ENCODE measurements at places on chromosomes 11 and 22. TPM values are rescaled to one million over a fixed set of nuclear protein-coding genes. Genes with fewer than 3 reads are reported as not detected.

- no peak for DNase-seq
These were observed 81.5 kb downstream of the TRMU start for GRCh38 chr22:46416891-46417580.

ST13 gene
- polyA plus RNA-seq = 131 TPM

ABCC8 gene
- not detected for polyA plus RNA-seq

DNA sequence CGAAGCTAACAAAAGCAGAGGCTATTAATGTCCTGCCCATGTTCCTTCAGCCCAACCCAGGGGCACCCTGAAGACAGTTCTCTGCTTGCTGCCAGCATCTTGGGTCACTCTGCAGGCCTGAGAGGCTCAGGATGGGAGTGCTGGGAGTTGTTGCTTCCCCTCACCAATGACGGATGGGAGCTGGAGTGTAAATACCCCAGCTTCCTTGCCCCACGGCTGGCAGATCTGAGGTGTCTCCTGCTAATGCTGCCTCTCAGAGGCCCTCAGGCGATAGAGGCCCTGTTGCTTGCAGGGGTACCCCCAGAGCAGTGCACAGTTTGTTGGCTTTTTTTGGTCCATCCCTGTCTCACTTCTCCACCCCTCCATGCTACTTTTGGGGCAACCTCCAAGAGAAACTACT, 32.9 kb downstream of the IFT27 start:
- DNase-seq = no peak

DNA sequence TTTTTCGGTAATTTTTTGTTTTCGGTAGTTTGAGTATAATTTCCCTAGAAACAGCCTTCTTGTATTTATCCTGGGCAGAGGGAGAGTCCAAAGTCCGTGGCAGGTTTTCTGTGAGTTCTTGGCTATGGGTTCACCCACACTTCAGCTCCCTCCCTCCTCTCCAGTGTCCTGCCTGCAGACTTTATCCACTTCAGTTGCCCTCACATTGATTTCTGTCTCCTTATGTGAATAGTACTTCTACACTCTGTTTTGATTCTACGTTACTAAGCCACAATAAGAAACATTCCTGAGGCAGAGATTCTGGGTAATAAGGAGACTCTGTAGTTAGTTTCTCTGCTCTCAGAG, 868.6 kb downstream of the METTL15 start:
- DNase-seq = no peak

DNA sequence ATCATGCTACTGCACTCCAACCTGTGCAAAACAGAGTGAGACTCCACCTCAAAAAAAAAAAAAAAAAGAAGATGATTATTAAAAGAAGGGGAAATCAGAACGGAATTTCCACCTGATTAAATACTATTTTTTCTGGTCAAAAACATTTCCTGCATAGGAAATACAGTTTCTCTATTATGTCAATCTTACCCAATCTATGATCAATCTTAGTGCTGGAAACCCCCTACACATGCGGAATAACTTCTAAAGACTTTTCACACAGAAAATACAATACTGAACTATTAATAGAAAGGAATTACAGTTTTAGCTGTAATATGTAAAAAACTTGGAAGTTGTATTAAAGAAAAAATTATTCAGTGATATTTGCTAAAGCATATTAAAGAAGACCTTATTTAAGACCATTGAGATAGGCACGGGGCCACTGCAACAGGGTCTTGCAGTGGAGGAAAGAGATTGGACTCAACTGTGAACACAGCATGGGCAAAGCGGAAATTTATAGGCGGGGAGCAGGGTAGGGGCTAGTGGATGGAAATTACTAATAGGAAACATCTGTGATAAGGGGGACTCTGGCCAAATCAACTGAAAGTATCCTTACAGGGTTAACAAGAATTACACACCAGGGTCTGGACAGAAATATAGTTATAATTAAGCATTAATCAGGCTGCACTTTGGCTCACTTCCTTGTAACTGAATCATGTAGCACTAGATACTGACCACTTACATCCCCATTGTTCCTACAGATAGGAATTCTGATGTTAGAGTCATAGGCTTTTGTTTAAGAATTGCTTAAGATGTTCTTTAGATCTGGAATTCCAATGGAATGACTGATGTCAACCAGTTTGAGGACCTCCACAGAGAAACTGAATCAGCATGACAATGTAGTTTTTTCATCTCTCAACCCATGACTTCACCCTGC, 411.5 kb upstream of the DDI1 start:
- no peak for DNase-seq

DNA sequence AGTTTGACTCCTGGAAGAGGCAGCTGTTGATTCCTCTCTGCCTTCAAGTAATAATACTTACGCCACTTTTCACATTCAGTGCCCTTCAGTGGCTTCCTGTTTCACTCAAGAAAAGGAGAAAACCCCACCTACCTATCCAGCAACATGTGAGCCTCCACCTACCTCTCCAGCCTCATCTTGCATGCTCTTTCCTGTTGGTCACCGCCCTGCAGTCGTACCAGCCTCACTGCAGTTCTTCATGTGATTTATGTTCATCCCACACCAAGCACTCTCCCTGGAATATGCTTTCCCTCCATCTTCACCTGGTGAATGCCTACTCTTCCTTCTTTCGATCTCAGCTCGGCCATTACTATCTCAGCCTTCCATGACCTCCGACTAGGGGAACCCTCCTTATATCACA, 21.8 kb upstream of the YWHAH start:
- DNase-seq = no peak

DNA sequence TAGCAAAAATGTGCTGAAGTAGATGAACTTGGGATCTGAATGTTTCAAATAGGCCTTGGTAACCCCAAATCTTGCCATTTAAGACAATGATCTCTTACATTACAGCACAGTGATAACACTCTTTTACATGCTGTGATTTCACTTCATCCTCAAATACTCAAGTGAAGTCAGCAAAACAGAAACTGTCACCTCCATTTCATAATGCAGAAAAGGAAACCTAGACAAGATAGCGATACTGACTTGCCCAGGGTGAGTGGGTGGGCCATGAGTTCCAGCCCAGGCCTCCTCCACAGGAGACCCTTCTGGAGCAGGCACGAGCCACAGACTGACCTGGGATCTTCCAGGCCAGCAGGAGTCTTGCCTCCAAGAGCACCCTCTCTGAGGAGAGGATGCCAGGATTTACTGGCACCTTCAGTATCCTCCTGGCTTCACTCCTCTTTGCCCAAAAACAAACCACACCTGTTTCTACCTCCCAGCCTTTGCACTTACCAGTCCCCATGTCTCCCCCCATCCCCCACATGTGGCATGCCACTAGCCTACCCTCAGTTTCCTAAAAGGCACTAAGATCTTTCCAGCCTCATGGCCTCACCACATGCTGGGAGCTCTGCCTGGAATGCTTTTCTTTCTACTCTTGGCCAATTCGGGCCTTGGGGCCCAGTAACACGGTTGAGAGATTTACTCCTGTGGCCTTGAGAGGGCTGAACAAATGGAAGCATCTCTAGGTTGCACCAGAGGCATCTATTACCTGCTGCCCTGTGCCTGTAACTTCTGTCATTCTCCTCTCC, 1.9 kb upstream of the DGAT2 start:
- DNase-seq = no peak

SLC37A2 gene
- polyA plus RNA-seq = 0.37 TPM

- DNase-seq = peak; percentile 44
These were observed 76.4 kb downstream of the GGTLC2 start for GRCh38 chr22:22720724-22721261.

TIGD3 gene
- 0.90 TPM for polyA plus RNA-seq

DNA sequence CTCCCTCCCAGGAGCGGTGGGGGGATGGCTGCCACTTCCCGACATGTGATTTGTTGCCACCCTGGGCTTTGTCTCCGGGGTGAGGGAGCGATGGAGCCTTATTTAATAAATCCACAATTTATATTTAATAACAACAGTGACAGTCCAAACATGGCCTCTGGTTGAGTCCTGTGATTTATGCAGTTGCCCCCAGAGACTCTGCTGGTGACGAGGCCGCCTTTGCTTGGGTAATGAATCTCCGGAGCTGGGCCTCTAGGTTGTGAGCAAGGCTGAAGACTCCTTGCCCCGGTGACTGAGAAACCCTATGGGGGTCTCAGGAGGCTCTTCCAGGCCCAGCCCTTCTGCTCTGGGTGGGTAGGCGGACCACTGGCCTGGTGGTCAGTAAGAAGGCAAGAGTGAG, 16.7 kb downstream of the MPPED1 start:
- DNase-seq = no peak

HTR3A gene
- not detected for polyA plus RNA-seq

DNA sequence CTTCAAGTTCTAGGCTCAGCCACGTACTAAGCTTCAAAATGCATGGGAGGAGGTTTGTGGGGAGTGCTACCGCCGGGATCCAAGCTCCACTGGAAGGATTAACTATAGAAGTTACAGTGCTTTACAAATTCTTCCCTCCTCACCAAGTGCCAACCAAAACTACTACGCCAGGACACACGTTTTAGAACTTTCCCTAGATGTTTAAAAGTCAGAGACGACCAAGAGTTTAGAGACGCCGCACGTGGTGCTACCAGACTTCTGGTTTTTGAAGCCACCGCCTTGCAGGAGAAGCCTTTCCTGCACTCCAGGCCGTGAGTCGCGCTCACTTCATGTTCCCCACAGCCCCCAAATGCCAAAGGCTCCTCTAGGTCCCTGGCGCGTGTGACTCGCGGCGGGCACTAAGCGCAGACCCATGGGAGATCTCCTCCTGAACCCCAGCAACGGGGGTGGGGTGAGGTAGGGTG, 734 bp downstream of the SNU13 start:
- DNase-seq = no peak

DNA sequence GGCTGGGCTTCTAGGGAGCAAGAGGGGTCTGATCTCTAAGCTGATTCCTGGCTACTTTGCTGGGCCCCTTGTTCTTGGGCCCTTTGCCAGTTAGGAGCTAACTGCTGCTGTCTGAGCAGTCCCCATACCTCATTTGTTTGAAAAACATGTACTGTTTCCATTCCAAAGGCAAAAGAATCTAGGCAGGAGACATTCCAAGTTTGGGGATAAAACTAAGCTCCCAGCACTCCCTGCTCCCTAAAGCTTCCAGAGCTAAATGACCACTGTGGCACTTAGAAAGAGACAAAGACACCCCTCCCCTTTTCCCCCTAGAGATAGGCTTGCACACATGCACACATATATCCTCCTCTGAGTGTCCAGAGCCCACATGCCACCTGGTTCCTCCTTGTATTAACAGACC, 22.7 kb upstream of the RRM1 start:
- no peak for DNase-seq

MCM5 gene
- polyA plus RNA-seq = 45.7 TPM

- no peak for DNase-seq
These were observed 252.1 kb upstream of the CCDC90B start for GRCh38 chr11:83538286-83538685.

C11orf42 gene
- polyA plus RNA-seq = not detected
